ENCODE measurements at places on chromosomes 11 and 22.

GRCh38 chr22:37782340-37783168 is 25.2 kb upstream of the GCAT start:
- no peak for DNase-seq

DNA sequence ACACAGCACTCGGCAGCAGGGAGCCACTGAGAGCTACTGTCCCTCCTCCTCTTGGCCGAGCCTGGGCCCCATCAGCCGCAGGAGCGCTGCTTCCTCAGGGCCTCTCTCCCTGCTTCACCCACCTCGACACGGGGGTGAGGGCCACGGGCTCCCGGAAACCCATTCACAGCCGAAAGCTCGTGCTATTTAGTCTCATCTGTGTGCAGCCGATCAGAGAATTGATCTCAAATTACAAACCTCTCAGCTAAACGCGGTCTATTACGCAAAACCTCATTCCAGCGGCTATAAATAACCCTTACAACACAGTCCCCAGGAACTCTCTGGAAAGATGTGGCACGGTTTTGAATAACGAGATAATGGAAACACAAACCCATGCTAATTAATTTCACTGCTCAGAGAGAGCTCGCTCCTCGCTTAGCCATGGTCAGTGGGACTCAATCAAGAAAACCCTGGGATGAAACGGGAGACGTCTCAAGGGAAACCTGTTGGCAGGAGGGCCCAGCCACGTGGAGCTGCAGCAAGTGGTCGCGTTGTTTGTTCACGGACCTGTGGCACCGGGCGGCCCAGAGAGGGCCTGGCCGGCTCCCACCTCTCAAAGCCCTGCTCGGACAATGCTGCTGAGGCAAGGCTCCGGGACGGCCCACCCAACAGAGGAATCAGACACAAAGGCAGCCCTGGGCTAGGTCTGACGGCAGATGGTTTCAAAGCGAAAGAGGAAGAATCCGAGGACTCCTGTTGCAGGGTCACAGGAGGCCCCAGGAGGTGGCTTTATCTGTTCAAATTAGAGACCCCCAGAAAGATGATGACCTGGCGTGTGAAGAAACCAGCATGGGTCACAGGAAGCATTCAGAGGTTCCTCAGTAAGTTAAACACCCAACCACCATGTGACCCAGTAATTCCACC is 210.5 kb downstream of the CTTN start:
- DNase-seq, result no peak

GRCh38 chr22:24982301-24983056 is 30.0 kb downstream of the KIAA1671 start:
- DNase-seq, result no peak

DNA sequence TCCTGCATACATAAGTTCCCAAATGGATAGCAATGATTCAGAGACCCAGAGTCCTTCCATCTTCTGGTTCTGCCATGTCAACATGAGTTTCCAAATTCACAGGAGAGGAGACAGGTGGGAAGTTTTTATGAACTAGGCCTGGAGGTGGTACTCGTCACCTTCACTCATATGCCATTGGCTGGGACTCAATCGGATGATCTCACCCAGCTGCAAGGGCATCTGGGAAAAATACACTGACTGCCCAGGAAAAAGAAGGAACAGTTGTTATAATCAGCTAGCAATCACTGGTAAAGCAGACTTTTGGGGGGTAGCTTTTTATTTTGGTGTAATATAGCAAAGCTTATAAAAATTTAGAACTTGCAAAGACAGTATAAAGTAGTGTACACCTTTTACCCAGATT is 83.9 kb downstream of the OTOG start:
- DNase-seq, result no peak

GRCh38 chr22:22810018-22810427 is 77.6 kb upstream of the IGLL5 start:
- no peak for DNase-seq

- no peak for DNase-seq
These were observed 2.7 kb upstream of the PLAAT3 start for GRCh38 chr11:63616953-63617352.

GRCh38 chr11:81569999-81570398 is 1163.7 kb downstream of the FAM181B start:
- no peak for DNase-seq

GRCh38 chr11:132361011-132361550 is 990.7 kb downstream of the NTM start:
- no peak for DNase-seq
